ENCODE measurements at places on chromosomes 16 and 17.

- DNase-seq, result no peak
Observed at GRCh38 chr17:29155227-29155965, 24.8 kb downstream of the MYO18A start.

DNA sequence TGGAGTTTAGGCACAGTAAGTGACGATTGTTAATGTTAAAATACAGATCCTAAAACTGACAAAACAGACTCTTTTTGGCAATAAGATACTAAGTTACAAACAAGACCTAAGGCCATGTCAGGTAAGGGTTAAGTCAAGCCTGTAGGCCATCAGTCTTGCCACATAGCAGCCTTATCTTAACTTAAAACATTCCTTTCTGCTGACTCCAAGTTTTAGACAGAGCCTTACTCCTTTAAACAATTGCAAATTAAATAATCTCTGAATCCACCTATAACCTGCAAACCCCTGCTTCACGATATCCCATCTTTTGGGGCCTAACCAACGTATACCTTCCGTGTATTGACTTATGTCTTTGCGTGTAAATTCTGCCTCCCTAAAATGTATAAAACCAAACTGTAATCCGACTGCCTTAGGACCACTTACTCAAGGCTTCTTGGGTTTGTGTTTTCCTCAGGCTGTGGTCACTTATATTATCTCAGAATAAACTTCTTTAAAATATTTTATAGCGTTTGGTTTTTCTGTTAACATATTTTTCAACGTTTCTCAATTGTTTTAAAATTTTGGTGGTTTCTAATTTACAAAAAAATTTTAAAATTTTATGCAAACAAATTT is 64.4 kb downstream of the EFCAB5 start:
- no peak for DNase-seq

DNA sequence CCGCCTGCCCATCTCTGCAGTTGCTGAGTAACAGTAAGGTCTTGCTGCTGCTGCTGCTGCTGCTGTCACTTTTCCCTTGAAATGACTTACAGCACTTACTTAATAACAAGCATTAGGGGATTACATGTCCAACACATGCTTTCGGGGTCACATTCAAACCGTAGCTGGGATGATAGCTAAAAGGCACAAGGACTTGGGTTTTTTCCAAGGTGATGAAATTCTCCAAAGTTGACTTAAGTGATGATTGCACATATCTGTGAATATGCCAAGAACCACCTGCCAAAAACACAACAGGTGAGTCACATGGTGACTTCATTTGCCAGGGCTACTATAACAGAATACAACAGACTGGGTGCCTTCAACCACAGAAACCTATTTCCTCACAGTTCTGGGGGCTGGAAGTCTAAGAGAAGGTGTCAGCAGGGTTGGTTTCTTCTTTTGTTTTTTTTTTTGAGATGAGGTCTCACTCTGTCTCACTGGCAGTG is 121.9 kb upstream of the TNRC6C start:
- no peak for DNase-seq

- no peak for DNase-seq
Observed at GRCh38 chr17:77453613-77454241, 313.0 kb downstream of the SEC14L1 start.

DNA sequence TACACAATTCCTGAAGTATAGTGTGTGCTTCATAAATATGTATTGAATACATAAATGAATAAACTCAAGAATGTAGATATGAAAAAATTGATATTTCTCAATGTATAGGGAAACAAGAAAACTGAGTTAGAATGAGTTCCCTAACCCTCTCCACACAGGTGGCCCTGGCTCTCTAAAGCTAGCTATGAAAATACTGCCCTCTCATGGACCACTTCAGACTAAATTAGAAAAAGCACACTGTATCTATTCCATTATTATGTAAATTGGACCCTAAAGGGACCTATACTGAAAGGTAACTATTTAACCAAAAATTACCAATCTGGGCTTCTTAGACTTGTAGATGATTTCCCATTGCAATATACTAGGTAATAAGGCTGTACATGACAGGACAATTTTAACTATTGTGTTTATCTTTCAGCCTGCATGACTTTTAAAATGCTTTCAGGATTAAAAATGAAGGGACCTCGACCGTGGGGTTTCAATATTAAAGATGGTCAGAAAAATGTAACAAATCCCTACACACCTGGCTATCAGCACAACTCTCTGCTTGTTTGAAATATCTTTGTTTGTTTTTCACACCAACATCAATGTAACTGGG is 672.5 kb upstream of the KIF2B start:
- DNase-seq, result no peak

DNA sequence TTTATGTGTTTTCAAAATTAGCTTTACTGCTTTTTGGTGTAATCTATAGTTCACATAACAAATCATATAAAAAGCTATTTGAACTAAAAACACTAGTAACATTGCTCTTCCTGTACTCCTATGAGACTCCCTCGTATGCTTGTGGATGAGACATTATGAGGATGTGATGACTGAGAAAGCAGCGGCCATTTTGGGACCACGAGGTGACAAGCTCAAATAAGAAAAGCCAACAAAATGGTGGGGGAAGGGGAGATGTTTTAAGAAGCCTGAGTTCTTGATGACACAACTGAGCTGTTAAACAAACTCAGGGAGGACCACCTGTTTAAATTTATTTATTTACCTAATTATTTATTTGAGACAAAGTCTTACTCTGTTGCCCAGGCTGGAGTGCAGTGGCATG is 4.5 kb downstream of the CCL18 start:
- DNase-seq, result no peak

- no peak for DNase-seq
Observed at GRCh38 chr16:88977018-88977811, at the start of gene CBFA2T3. CBFA2T3 (minus strand) TSS chr16:88977207; CDS start chr16:88976807, 400 bp downstream.

All from dorsolateral prefrontal cortex (tissue), 122 donors.